T1000 (cell line): ENCODE measurements at places on chromosomes 13 and 19.

- no peak for DNase-seq
These were observed 9.0 kb downstream of the SLC25A15 start for GRCh38 chr13:40798380-40798779.

DNA sequence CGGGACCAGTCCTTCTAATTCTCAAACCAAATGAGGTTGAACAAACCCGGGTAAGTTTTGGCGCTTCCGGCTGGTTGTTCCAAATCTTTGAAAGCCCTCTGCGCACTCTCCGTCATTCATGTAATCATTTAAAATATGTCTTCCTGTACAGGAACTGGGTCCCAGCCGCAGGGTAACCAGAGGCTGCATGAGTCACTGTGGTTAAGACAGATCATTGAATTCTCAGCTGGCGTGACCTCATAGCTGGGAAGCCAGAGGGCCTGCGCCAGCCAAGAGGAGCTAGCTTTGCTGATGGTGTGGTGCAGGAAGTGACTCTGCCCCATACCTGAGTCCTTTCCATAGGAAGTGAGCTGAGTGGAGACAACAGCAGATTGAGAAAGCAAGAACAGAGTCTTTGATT is 135.2 kb downstream of the TSHZ3 start:
- peak; percentile 91 for DNase-seq

GRCh38 chr13:105773863-105774538 is 761.5 kb downstream of the EFNB2 start:
- DNase-seq: no peak

DNA sequence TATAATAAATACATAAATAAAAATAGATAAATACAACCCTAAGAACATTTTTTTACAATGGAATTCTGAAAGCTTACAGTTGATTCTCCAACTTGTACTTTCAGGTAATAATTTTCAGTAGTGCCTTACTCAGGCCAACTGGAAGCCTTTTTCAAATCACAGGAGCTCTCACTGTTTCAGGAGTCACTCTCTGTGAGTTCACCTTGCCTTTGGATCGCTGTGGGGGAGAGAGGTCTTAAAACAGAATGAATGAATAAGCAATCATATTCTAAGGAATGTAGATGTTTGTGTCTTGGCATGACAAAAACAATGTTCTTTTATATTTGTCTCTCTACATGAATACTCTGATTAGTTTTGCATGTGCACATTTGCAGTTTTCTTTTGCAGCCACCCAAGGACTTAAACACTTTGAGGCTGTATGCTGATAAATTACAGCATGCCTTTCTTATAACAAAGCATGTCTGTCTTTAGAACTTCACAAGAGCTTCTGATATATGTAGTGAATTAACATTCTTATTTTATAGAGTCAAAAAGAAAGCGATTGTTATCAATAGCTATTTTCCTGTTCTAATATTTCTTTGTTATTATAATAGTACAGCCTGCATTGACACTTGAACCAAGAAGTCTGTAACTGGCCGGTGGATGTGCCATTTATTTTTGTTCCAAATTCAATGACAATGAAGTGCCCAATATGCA is 1111.5 kb upstream of the ATXN8OS start:
- no peak for DNase-seq

- no peak for DNase-seq
These were observed 158.6 kb upstream of the SOX1 start for GRCh38 chr13:111908361-111908760.

DNA sequence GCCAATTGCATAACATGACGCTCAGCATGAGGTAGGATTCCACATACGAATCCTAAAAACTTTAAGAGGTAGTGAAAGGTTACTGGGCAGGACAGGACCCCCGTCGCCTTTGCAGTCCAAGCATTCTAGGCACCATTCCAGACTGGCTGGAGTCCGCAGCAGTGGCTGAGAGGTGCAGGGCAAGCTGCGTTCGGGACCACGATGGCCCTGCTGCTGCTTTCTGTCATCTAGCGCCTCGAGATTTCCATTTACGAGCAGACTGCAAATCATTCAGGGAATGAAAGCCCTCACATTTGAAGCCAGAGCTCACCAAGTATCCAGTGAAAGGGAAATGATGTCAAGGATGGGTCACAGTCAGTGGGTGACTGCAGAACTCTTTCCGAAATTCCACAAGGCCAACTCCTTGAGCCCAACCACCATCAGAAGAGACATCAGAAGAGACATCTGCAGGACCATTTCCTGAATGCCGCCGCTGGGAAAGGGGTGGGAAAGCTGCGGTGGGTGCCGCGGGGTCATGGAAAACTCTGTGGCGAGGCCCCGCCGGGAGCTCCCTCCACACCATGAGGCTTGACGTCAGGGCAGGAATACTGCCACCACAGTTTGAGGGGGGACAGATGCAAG is 88.3 kb downstream of the COL4A1 start:
- DNase-seq: no peak

DNA sequence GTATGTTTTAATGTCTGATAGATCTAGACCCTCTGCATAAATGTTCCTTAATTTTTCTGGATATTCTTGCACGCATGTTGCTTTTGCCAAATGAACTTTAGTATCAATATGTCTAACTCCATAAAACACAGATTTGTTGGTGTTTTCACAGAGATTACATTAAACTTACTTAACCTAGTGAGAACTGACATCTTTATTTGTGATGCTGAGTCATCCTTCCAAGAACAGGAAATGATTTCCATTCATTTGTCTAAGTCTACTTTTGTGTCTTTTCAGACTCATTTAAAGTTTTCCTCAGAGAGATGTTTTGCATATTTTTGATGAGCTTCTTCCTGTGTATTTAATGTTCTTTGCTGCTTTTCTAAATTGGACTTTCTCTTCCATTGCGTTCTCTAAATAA is 184.0 kb downstream of the SLC7A1 start:
- DNase-seq: no peak

DNA sequence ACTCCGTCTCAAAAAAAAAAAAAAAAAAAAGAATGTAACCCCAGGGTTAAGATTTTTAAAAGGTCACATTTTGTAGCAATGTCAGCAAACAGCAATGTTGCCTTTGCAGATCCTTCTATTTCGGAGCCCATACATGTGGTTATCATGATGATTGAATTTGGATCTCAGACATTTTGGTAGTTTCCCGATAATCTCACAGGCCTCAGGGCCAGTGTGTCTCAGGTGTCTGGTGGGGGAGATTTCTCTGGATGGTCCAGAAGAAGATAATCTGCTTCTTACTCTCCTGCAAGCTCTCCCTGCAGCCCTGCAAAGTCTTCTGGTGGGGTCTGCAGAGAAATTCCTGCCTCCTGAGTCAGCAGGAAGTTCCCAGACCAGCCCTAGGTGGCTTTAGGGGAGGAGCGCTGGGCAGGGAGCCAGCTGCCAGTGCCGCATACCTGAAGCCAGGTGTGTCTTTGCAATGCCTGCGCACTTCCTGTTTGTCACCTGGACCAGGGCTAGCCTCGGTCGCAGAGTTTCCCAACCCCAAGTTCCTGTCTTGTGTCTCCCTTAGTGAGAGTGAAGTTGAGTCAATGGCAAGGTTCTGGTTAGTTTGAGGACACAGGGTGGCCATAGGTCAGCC is 1.4 kb downstream of the SH2D3A start:
- no peak for DNase-seq

DNA sequence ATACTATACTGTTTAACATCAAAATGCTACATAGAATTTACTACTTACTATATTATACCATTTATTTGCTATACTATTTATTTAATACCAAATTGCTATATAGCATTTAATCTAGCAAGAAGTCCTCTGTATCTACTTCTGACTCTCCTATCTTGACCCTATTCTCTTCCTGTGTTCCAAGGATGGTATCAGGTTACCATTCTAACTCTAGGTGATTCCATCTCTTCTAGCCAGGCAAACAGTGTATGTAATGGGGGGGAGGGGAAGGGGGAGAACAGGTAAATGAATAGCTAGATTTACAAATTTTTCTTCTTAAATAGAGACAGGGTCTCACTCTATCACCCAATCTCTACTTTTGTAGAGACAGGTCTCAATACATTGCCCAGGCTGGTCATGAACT is 200.3 kb downstream of the DIAPH3 start:
- DNase-seq: no peak

- DNase-seq: no peak
These were observed 4.7 kb upstream of the SIGLEC14 start for GRCh38 chr19:51651216-51651846.

DNA sequence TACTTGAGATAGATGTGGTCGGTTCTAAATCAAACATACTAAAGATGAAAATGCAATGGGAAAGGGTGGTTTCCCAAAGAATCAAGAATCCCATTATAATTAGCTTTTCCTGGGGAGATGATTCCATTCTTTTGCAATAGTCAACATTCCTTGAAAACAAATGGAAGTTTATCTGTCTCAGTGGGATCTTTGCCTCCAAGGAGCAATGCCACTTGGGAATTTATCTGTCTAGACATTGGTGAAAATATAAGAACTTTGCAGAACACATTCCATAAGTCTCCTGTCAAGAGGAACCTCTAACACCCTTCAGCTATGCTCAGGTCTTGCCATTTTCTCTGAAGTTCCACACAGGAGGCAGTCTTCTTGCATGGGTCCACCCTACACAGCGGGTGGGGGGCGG is 152.5 kb downstream of the KCTD12 start:
- no peak for DNase-seq

- DNase-seq: no peak
These were observed 12.3 kb downstream of the GATAD2A start for GRCh38 chr19:19417628-19418245.

DNA sequence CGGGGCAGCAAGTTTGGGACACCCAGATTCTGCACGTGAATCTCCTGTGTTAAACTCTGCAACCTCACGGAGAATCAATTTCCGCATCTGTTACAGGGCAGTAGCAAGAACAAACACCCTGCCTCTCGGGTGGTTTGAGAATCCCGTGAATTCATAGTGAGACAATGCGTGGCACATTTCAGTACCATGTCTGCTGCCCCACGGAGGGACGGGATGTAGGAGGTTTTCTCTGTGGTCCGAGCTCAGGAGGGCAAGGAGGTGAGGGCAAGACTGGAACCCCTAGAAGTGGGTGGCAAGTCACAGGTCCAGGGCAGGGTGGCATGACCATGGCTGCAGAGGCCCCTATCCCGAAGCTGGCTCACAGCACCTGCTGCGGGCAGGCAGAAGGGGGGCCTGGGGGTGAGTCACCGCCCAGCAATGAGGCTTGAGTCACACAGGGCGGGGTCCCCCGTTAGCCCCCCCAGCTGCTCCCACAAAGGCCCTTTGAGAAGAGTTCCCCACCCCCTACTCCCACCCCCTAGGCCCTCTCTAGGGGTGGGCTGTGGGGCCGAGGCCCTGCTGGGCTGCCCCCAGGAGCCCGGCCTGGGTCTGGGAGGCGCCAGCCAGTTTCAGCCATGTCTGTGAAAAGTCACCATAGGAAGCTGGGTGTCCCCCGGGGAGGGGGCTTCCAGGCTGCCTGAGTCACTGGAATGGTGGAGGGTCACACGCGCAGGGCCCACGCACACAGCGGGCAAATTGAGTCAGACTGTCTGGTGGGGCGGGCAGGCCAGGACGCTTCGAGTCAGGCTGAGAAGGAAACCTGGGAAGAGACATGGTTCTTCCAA is 25.8 kb upstream of the NANOS3 start:
- peak; percentile 85 for DNase-seq

DNA sequence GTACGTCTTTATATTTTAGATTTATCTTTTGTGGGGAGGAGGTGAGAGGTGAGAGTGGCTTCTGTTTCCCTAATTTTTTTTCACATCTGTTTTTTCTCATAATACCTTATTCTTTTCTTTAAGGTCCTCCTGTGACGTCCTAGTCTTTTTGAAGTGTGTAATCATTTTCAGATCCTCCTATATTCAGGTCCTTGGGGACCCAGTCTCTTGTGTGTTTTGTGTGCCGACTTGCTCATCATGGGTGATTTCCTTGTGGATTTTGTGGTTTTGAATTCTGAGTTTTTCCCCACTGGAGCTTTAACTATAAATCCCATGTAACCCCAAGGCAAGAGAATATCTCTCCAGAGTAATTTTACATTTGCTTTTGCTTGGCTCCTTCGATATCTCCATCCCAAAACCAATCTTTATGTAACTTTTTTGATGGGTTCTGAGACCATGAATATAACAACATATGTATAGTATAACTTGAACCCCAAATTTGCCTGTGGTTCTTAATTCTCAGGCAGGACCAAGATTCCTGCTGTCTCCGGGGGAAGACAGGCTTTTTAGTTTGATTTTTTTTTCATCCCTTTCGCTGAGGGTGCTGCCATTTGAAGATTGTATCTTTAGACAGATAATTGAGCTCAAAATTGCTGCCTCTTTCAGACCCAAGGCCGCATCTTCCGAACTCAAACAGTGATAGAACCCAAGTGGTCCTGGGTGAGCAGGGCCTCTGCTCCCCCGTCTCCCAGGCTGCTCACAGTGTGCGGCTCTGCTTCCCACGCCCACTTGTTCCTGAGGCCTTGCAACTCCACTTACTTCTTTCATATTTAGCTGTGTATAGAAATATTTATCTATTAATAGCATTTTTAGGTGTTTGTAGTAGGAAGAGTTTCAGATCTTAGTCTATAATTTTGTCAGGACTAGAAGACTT is 59.1 kb upstream of the GPR183 start:
- no peak for DNase-seq

GRCh38 chr19:42247640-42248199 is 5.3 kb upstream of the GSK3A start:
- DNase-seq: no peak

DNA sequence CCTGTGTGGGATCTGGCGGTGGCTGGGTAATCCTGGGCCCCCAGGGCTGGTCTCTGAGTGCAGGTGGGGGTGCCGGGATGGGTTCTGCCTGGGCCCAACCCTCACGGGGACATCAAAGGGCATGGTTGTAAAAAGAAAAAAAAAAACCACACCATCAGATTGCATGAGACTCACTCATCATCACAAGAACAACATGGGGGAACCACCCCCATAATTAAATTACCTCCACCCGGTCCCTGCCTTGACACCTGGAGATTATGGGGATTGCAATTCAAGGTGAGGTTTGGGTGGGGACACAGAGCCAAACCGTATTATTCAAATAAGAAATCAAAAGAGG is 14.3 kb downstream of the C1QTNF9 start:
- no peak for DNase-seq

DNA sequence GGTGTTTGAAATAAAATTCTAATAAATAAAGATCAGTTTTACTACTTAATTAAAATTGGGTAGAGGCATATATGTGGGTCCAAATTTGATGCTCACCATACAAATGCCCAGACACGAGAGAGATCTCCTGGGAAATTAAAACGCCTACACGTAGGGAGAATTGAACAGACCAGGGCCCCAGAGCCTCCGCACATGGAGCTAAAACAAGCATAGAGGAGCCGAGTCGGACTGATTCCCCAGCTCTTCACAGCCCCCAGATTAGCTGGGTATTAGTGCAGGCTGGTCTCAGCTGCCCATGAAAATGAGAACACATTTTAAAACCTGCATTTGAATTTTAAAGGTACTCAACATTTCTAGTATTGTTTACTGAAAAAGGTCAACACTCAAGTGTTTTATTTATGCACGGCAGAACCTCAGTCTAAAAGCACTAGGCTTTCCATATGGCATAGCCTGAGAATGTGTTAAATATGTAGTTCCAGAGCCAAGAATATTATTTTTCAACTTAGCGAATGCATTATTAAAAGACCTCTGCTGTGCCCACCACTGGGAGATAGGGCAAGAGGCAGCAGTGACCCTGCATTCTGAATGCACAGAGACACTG is 344.8 kb downstream of the ENOX1 start:
- no peak for DNase-seq

DNA sequence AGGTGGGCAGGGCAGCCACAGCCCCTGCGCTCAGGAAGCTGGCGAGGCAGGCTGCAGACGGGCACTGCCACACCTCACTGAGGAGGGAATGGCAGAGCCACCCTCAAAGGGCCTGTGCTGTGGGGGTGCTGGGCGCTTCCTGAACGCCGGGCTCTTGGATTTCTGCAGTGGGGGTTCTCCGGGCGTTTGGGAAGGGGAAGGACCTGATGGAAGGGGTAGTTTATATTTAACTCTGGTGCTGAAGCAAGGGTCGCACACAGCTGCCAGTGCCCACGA is 10.5 kb downstream of the GNA11 start:
- no peak for DNase-seq
